ENCODE measurements at places on chromosomes 2 and 18.

GRCh38 chr2:151087377-151087776, 174.3 kb downstream of the RBM43 start:
- DNase-seq: no peak

DNA sequence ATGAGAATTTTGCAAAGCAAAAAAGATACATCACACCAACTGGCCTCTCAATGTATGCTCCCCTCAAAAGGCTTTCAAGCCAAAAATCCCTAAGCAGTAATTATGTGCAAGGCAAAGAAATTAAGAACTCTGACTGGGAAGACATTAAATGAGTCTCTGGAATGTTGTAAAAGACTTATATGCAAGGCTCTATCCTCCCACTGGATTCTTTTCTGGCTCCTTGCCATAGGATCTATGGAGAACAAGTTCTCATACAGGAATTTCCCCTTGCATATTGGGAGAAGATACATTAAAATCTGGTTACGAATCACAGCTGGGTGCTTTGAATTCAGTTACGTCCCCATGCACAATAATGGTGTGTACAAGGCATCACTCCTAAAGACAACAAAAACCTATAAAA, 73.4 kb upstream of the ATL2 start:
- DNase-seq: no peak

- DNase-seq: peak; percentile 26
Measured at GRCh38 chr18:35158728-35159450, 81.9 kb upstream of the ZNF397 start.

DNA sequence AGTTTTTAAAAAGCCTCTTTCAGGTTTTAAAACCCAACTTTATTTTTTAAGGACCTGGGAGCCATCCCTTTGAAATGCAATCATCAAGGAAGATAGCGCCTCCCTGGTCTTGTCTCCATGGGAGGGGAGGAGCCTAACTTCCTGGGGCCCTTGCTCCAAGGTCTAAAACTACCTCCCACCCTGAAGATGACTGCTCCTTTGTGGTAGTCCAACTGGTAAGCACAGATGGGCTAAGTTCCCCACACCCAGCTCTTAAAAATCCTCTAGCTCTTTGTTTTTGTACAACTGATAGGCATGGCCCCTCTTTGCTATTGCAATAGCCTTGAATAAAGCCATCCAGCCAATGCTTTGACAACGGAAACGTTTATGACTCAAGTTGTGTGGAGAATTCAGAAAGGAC, 716.8 kb downstream of the CBLN2 start:
- no peak for DNase-seq

DNA sequence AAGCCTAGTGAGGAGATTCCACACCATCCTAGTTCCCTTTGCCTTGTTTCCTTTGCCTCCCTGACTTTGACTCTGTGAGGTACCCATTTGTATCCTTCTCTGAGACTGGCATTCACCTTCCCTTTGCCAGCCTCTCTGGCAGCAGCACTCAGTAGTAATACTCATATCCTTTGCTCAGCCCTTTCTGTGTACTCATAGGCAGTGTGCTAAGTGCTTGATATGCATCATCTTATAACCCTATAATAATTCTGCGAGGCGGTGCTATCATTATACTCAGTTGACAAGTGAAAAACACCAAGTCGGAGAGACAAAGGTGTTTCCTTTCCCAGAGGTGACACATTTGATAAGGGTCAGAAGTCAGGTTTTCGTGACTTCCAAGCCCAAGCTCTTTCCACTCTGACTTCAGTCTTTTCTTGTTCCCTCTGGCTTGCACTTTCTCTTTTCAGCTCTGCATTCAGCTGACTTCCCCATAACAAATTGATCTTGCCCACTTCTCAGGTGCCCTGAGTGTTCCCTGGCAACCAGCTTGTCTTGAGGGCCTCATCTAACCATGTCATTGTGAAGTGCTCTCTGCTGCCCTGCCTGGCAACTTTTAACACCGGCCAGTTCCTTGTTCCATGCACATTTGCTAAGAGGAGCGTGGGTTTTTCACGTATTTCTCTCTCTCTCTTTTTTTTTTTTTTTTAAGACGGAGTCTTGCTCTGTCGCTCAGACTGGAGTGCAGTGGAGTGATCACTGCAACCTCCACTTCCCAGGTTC, 94.5 kb upstream of the UPP2 start:
- DNase-seq: no peak

DNA sequence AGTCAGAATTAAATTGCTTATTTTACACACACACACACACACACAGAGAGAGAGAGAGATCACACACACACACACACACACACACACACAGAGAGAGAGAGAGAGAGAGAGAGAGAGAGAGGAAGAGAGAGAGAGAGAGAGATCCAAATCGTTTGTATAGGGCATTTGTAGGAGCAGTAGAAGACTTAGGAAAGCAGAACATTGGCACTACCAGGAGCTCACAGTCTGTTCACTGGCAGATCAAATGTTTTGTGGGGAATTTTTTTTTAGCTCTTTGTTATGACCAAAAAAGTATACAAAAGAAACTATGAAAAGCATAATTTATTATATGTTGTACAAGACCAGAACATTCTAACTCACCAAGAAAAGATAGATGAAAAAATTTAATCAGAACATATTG, 81.8 kb downstream of the MBD5 start:
- no peak for DNase-seq

DNA sequence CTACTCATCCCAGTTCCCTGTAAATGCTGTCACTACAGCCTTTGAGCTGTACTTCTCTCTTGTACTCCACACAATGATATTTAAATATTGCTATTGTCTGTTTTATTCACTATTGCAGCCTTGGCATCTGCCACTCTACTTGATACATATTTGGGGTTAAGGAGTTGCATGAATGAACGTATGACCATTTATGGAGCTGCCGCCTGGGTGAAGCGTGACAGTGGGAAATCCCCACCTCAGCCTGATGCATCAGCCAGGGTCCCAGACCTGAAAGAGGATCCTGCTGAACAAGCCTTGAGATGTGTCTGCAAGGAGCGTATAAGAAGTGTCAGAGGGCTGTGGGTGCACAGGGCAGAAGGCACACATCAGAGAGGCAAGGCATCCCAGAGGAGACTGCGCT, 39.1 kb downstream of the MRPL35 start:
- peak; percentile 24 for DNase-seq

DNA sequence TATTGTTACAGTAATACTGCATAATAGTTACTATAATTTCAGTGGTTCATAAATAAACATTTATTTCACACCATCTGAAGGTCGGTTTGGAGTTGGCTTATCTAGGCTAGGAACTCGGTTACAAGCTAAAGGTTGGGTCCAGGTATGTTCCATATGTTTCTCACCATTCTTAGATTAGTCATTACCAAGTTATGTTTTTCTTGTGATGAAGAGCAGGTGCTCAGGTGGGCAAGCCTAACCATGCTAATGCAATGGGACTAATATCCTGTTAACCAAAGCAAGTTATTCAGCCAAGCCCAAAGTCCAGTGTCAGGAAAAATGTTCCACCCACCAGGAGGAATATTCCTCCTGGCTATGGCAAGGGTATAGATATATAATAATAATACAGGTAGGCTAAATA, 93.2 kb downstream of the CPO start:
- no peak for DNase-seq

DNA sequence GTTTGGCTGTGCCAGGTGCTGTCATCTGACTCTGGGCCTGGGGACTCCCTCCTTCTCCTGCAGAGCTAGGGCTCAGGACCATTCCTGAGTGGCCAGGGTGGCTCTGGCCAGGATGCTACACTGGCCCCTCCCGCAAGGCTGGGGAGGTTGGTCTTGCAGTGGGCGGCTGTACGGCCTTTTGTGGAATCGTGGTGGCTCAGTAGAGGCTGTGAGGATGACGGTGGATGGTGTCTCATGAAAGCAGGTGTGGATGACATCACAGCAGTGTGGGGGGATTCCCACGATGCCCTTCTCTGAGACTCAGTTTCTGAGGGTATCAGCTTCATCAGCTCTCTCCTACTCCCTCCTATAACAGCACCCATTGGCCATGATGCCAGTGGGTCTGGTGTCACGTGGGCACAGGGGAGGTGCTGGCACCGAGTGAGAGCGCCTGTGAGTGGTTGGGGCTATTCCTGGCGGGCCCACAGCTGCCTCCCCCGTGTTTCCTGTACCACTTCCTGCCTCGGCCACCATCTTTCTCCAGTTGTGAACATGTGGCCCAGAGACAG, 144.2 kb upstream of the HDAC4 start:
- DNase-seq: peak; percentile 41

- DNase-seq: no peak
Measured at GRCh38 chr18:54444319-54444914, 86.7 kb downstream of the C18orf54 start.

GRCh38 chr2:38960609-38961320, 71.1 kb downstream of the ARHGEF33 start:
- no peak for DNase-seq

GRCh38 chr2:145845923-145846322, 1326.0 kb upstream of the ZEB2 start:
- no peak for DNase-seq

DNA sequence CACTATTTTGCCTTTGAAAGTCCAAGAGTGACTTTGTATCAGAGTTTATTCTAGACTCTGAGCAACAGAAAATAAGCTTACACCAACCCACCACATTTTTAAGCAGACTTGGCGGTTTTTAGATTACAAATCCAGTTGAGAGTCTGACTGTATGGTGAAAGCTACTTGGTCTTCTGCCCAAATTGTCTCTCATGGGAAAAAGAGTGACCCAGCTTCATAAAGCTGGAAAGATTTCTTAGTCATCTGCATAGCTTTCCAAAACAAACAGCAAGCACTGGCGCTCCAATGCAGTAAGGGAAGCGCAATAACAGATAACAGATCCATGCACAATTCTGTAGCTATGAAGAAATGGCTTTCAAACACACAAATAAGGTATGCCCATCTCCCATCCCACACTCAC, 7.1 kb downstream of the DSG1 start:
- DNase-seq: no peak

DNA sequence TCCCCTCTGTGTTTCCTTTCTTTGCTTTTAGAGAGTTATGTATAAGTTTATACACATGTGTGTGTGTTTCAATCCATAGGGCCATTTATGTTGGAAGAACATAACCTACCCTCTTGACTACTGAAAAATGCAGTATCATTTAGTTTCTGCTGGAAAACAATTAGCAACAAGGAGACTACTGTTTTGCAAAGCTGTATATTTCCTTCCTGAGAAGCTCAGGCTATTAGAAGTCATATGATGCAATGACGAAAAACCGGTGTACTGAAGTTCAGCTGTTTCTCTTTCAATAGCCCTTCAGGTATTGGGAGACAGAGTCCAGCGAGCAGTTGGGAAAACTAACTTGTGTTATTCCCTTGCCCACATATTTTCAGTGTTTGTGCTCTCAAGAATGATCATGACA, 447.7 kb upstream of the GYPC start:
- DNase-seq: no peak

DNA sequence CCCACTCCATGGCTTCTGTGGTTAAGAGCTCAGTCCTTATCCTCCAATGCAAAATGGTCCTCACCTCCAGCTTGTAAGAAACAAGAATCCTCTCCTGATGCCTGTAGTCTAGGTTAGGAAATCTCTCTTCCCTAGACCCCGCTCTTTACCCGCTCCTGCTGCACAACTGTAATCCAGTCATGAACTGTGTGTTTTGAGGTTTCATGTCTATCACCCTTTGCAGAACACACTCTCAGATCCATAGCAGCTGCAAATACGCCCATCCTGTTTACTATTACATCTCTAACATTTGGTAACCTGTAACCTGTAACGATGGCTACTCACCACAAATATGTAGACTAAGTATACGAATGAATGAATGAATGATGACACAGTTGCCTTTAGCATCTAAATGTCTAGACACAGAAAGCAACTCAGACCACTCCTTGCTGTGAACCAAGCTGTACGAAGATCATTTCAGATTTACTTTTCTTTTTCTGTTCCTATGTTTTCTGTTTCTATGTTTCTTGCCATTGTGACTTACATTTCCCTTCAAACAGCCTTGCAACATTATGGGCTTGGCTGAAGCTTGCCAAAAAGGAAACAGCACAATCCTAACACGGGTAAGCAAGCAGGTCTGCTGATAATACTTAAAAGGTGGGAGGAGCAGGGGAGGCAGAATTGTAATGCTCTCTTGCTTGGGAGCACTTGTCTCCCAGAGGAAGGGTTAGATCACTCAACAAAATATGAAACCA, 53.7 kb downstream of the EPHA4 start:
- peak; percentile 58 for DNase-seq

DNA sequence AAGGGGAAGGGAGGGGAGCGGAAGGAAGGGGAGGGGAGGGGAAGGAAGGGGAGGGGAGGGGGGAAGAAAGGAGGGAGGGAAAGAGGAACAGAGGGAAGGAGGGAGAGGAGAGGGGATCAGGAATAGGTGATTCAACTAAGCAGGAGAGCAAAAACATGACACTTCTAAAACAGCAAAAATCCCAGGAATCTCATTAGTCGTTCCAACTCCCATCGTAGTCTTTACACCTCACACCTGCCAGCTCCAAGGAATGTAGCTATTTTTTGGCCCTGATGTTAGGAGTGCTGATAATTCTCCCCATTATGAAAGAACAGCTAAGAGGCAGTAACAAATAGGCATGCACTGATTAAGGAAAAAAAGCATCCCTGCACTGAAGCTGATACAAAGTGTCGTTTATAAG, 709.9 kb upstream of the PKDCC start:
- DNase-seq: no peak

DNA sequence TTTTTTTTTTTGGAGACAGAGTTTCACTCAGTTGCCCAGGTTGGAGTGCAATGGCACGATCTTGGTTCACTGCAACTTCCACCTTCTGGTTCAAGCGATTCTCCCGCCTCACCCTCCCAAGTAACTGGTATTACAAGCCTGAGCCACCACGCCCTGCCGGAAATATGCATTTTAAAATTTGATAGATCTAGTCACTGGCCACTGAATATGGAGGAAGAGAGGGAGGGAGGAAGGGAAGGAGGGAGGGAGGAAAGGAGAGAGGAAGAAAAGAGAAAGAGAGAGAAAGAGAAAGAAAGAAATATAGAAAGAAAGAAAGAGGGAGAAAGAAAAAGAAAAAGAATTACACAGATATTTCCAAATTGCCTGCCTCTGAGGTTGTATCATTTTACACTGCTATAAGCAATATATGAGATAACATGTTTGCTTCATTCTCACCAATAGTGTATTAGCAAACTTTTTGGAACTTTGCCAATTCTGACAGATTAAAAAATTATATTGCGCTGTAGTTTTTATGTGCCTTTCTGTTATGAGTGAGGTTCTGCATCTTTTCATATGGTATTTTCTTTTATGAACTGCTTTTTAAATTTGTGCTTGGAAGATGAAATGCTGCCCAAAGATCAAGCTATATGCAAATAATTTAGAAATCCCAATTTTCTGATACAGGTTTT, 161.2 kb upstream of the MAP3K20 start:
- no peak for DNase-seq

- DNase-seq: no peak
Measured at GRCh38 chr2:104866883-104867812, 13.2 kb downstream of the POU3F3 start.
